Omental fat pad (tissue), 4 donors: ENCODE measurements at places on chromosomes 4 and X.

GRCh38 chrX:133849676-133850075 is 135.7 kb downstream of the GPC3 start:
- no peak for DNase-seq

- no peak for DNase-seq
These were observed 18.5 kb upstream of the PIM2 start for GRCh38 chrX:48937054-48937907.

GRCh38 chr4:11704186-11704830 is 275.6 kb upstream of the HS3ST1 start:
- no peak for DNase-seq

DNA sequence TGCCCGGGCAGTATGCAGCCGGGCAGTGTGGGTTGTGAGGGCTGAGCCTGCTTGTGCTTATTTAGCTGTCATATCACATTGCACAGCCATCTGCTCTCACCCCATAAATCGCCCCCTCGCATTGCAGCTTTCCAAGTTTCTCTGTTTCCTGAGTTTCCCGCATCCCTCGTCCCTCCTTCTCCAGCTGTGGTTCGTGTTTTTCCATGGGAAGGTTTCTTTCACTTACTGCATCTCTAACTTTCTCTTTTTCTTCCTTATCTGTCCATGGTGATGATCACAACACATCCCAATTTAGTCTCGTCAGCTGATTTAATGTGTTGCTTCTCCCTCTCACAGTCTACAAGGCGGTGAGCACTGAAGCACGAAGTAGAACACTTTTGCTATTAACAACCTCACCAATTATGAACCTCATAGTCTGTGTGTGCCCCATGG is 118.1 kb downstream of the ENPP6 start:
- no peak for DNase-seq

DNA sequence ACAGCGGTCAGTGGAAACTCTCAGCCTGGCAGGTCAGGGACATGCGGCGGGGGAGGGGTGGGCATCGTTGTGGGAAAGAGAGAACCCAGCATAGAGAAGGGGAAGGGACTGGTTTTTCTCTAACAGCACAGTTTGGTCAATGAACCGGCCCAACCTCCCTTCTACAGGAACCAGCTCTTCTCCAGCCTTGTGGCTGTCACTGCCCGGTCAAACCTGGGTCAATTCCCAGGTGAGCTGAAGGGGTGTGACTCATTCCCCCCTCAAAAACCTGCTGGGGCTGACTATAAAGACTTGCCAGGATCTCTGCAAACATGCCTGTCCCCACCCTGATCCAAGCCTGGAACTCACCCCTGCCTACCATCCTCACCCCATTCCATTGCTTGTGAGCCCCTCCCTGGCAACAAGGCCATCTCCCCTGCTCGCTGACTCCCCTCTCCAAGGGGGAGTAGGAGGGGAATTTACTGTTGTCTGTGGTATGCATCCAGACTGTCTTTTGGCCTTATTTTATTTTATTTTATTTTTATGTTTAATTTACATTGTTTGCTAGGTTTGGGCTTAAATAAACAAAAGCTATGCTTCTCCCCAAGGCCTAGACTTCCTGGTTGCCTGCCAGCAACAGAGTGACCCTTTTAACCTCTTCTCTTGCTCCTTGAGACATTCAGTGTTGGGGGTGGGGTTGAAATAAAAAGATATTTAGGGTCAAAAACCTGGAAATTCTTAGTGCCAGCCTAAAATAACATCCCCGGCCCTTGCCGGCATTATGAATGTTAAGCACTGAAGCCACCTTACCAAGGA is 49.6 kb downstream of the TSC22D3 start:
- DNase-seq, result no peak

- peak; percentile 78 for DNase-seq
These were observed 91.3 kb upstream of the WDR44 start for GRCh38 chrX:118254611-118255010.

DNA sequence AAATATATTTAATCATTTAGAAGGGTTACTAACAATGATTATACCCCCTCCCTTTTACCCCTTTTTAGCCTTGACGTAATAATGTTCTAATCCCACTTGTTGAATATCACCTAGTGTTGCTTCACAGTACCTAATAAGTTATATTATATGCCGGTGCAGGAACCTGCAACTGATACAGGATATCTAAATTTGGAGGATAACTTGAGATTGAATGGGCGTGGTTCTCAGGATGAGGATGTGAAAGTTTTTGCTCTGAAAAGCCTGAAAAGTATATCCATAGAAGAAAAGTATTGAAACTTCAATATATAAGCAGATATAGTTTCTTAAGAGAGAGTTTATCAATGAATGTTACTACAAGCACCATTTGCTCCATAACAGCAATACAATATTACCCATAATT is 59.8 kb downstream of the ZNF711 start:
- no peak for DNase-seq

GRCh38 chrX:118503260-118504041 is 7.8 kb downstream of the DOCK11 start:
- no peak for DNase-seq

DNA sequence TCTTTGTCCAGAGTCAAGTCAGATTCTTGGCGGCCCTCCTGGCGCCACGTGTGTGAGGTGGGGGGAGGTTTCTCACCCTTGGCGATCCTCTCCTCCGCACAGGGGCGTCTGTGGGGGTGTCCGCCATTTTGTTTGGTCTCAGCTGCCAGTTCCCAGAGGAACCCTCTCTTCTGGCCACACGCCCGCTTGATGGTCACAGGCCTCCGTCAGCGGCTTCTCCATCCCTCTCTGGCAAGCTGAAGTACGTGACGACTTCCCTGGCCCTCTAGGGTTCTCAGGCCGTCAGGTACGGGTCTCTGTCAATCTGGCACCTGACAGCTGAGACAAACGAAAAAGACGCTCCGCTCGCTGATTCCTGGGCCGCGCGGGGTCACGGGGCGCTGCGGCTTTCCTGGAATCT is 272.6 kb downstream of the TRIML1 start:
- DNase-seq, result no peak

DNA sequence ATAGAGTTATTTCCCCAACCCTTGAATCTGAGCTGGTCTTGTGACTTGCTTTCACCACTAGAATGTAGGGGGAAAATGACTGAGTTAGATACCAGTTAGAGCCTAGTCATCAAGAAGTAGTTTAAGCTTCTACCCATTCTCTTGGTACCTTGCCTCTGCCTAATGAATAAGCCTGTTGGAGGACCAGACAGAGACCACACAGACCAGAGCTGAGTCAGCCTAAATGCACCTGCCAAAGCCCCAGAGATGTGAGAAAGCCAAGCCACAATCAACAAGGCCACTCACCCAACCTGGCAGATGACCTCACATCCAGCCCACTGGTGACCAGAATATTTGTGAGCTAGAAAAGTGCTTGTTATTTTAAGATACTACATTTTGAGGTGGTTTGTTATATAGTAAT is 85.2 kb upstream of the DCLK2 start:
- no peak for DNase-seq

DNA sequence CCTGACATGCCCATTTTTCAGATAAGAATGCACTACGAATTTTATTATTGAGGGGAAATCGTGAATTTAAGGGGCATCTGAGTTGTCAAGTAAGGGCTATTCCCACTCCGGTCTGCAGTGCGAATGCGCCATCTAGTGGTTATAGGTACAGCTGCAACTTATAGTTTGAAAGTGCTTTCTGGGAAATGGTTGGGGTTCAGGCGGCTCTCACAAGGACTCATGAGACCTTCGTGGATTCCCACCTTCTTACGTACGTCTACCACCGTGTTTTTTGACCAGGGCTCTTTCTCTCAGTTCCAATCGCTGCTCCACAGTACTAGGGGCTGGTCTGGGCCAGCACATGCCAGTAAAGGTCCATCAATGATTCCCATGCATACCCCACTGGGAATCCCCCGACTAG is 12.3 kb downstream of the MSL3 start:
- no peak for DNase-seq

DNA sequence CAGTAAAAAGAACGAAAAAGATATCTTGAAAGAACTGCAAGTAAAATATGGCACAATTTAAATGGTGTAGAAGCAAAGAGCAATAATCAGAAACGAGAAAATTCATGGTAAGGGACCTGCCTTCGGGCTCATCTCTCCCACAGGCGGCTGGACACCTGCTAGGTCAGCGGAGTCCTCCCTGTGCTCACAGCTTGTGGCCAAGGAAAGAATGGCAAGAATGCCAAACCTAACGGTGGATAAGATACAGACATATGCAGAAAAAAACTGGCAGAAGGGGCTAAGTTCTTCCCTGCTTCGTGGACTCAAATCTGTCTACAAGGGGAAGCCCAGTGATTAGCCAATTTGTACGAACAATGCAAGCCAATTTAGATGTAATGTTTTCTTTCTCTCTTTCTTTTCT is 152.1 kb upstream of the VCX start:
- no peak for DNase-seq

DNA sequence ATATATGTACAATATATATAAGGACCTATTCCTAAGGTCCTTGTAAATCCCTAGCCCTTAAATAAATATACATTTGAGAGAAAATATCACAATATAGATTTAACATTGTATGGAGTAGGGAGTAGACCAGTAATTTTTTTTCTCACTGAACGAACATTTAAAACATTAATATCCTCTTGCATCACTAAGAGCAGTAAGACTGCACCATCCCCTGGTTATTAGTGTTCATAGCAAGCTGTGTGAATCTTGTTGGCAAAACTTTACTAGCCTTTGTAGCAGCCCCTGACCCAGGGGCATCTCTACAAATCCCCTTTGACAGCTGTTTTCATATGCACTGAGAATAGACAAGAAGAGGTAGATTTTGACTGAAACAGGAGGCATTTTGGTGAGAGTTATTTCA is 146.5 kb downstream of the IL1RAPL2 start:
- DNase-seq, result no peak

DNA sequence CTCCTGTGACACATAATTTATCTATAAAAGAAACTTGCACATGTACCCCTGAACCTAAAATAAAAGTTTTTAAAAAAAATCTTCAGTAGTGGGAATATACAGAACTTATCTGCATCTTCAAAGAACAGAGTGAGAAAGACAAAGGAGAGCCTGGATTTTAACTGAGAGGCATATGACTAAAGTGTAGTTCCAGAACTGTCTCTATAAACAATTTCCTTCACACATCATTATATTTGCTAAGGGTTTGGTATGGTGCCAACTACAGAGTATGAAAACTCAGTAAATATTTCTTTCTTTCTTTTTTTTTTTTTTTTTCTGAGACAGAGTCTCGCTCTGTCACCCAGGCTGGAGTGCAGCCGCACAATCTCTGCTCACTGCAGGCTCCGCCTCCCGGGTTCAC is 49.9 kb upstream of the NFKB1 start:
- DNase-seq, result no peak

DNA sequence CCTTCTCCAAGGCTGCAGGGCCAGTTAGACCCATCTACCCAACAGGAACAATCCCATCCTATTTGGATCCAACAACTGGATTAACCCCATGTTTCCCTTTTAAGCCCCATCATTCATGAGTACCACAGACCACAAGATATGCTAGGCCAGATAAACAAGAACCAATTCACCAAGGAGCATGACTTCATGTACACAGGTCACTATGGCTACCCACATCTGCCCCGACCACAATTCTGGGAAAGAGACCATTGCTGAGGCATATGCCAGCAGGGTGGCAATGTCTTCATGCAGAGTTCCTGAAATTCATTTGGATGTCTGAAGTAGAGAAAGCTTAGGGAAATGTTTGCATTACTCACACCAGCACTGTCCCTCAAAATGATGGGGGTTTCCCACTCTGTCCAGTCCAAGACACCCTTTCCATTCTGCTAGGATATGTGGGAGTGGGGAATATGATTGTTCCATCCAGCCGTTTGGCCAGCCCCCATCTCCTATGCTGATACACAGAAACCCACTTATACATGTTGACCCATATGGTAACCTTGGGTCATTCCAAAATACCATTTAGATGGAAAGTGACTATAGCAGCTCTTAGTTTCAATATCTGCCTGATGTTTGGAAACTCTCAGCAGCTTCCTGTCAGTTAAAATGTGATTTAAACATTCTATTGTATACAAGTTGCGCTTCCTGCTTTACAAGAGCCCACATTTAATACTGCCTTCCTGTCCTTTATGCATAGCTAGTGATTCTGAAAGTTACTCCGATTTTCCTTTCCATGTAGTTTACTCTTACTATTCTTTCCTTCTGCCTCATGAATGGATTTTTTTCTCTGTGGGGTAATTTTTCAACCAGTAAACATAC is 129.0 kb downstream of the AMMECR1 start:
- DNase-seq, result no peak

DNA sequence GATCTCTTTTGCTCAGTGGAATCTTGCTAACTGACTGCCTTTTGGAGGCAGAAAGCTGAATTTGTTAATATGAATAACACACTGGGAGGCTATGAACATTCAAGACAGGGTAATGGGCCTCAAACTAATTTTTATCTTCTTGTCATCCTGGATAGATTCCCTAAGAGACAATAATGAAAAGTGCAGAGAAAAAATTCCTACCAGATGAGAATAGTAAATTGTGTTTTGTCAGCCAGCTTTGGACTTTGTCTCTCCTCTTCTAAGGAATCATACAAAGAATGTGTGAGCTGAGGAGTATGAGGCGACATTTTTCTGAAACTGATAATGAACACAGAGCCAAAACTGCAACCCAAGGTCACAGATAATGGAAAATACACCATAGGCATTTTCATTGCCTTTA is 649.3 kb downstream of the IQCM start:
- no peak for DNase-seq

GRCh38 chr4:79603681-79604080 is 195.7 kb upstream of the GK2 start:
- DNase-seq, result no peak

- DNase-seq, result no peak
These were observed 120.0 kb upstream of the SORBS2 start for GRCh38 chr4:185931986-185932385.

DNA sequence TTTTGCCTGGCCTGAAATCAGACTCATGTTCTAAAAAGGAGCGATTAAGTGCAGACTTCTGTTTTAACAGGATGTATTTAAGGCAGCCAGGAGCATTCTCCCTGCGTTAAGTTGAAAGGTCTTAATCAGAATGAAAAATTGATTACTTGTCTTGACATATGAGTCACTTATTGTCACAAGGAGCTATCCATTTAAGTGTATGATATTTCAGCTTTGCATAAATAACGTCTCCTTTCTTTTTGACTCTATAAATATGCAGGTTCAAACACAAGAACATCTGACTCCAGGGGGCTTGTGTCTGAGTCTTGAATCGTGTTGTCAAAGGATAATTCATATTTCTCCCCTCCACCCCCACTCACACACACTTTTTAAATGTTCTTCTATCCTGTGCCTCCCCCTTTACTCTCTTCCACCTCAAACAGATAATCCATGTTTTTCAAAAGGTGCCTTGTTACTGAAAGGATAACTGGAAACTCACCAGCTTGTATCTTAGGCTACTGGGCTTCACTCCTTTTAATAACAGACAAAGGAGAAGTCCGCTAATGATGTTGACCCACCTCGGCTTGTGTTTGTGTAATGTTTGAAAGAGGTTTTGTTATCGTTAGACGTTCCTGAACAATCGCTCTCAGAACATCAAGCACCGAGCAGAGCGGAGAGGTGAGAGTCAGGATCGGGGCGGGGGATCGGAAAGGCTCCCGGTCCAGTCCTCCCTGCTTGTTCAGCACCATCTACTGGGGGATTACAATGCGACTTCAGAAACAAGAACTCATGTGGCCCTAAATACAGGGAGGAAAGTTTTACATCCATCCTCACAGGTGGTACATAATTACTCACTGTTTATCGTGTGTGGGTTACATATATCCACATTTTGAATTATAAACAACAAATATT is 107.5 kb upstream of the RPL34 start:
- DNase-seq, result no peak

- DNase-seq, result no peak
These were observed 19.1 kb downstream of the HPGD start for GRCh38 chr4:174503079-174503715.

GRCh38 chr4:174826660-174827059 is 2.4 kb downstream of the GLRA3 start:
- no peak for DNase-seq
